Panc1 (cell line): ENCODE measurements at places on chromosomes 13 and 19.

GRCh38 chr19:46241626-46242025 is 12.1 kb downstream of the IGFL1 start:
- no peaks in the 10 kb centered on the region for H3K4me1 ChIP-seq
- H3K27me3 ChIP-seq: peaks cover 11% of the 10 kb centered on the region
- no peak for DNase-seq

DNA sequence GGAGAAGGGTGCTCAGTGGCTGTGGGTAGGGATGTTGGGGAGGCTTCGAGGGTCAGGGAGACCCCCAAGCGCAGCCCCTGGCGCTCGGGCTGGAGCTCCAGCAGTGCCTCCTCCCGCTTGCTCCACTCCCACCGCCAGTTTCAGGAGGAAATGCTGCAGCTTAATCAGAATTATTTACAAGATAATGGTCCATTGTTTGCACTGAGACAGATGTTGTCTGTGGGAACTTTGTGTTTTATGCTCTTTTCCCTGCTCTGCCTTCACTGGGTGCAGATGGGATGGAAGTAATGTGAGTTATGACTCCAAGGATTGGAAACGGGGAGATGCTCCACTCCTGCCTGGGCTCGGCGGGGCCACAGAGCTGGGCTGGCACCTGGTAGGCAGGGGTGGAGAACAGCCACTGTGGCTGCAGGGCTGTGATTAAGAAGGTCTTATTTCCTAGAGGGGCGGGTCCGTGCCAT is 192.4 kb downstream of the ZNF536 start:
- H3K27me3 ChIP-seq: peaks cover 10% of the 10 kb centered on the region; the same call in 1 of the 2 replicates
- H3K36me3 ChIP-seq: no peaks in the 10 kb centered on the region; the same call in 1 of the 2 replicates
- no peak for DNase-seq
- H3K4me3 ChIP-seq: no peak overlapping the region
- H3K27ac ChIP-seq: no peak overlapping the region

DNA sequence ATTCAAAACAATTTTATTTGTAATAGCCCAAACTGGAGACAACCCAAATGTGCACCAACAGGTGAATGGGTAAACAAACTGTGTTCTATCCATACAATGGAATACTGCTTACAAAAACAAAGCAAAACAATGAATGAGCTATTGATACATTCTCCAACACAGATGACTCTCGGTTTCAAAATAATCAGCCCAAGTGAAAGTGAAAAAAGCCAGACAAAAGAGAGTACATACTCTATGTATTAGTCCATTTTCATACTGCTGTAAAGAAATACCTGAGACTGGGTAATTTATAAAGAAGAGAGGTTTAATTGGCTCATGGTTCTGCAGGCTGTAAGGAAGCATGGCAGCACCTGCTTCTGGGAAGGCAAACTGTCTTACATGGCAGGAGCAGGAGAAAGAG is 65.2 kb upstream of the LRCH1 start:
- no peak overlapping the region for H3K4me3 ChIP-seq
- H3K36me3 ChIP-seq: no peaks in the 10 kb centered on the region
- H3K4me1 ChIP-seq: no peaks in the 10 kb centered on the region

GRCh38 chr19:47700934-47701716 is 12.1 kb upstream of the EHD2 start:
- H3K36me3 ChIP-seq: no peaks in the 10 kb centered on the region
- H3K4me1 ChIP-seq: no peaks in the 10 kb centered on the region
- no peak overlapping the region for H3K4me3 ChIP-seq

DNA sequence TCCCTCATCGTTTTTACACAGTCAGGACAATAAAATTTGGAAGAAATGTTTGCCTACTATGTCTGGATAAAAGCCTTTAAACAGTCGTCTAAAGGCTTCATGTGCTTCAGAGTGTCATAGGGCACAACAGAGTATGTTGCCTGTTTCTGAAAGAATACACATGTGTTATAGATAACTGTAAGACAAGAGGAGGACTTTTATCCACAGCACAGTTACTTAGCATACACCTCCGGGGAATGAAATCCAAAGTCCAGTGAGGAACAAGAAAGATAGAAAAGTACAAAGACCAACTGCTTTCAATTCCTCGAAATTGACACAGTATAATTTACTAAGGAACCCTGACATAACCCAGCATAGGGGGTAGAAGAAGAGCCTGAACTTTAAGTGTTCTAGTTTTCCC is 835.6 kb downstream of the PCDH17 start:
- no peaks in the 10 kb centered on the region for H3K4me1 ChIP-seq
- DNase-seq: no peak
- H3K27me3 ChIP-seq: no peaks in the 10 kb centered on the region
- no peaks in the 10 kb centered on the region for H3K36me3 ChIP-seq

GRCh38 chr19:45113628-45114027 is 20.6 kb downstream of the PPP1R37 start:
- peaks cover 4% of the 10 kb centered on the region; the same call in 1 of the 2 replicates for H3K4me1 ChIP-seq
- no peak overlapping the region for H3K4me3 ChIP-seq
- no peak for DNase-seq
- no peaks in the 10 kb centered on the region for H3K36me3 ChIP-seq
- no peak overlapping the region for H3K27ac ChIP-seq
- H3K27me3 ChIP-seq: no peaks in the 10 kb centered on the region

GRCh38 chr19:55486971-55487923 is 989 bp upstream of the SSC5D start:
- H3K27ac ChIP-seq: peak overlapping the region; percentile 94
- peaks cover 3% of the 10 kb centered on the region; the same call in 1 of the 2 replicates for H3K36me3 ChIP-seq
- no peak for DNase-seq
- H3K4me1 ChIP-seq: peaks cover 67% of the 10 kb centered on the region
- H3K27me3 ChIP-seq: no peaks in the 10 kb centered on the region

DNA sequence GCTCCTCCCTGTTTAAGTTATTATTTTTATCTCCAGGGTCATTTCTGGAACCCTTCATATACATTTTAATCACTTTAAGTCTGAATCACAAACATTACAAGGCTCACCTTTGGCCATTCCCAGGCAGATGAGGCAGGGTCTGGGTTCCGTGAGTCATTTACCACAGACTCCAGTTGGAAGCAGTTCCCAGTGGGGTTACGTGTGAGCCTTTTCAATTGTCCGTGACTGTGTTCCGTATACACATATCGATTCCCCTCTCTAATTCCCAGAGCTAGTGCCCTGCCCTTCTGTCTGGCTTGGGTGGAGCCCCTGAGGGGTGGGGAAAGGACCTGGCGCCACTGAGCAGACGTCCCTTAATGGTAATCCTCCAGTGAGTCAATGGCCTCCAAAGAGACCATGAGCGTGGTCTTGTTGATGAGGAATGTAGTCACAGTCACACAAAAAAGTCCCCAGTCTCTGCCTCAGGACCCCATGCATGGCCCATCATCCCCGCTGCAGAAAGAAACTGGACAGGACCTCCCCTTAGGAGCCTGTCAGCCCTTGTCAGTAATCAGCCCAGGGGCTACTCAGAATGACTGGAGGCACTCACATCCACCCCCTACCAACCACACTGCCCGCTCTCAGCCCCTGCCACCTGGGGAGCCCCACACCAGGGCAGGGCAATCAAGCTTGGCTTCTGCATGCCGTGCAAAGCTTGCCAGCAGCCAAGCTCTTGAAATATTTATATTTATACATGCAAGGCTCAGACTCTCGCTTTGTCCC is 144.4 kb downstream of the ZIC5 start:
- no peak for DNase-seq

DNA sequence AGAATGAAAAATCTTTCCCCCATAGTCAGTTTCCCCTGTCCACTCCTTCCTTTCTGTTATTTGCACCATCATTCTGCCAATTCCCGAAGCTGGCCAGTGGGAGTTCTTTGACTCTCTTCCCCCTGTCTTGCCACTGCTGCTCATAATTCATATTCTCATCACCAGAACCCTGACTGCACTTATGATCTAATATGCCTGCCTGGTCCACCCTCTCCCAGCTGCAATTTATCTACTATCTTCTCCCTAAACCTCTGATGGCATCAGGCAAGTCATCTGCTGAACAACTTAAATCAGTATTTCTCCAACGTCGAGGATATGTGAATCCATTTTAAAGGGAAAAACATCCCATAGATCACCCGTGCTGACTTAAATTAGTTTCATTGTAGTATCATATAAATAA is 458.0 kb upstream of the GPC6 start:
- no peak overlapping the region for H3K27ac ChIP-seq
- H3K4me1 ChIP-seq: no peaks in the 10 kb centered on the region
- no peak for DNase-seq
- H3K27me3 ChIP-seq: no peaks in the 10 kb centered on the region

- H3K4me1 ChIP-seq: no peaks in the 10 kb centered on the region; the same call in 1 of the 2 replicates
- no peaks in the 10 kb centered on the region for H3K36me3 ChIP-seq
- no peak for DNase-seq
Observed at GRCh38 chr13:98273824-98274742, 97.0 kb upstream of the RNF113B start.

DNA sequence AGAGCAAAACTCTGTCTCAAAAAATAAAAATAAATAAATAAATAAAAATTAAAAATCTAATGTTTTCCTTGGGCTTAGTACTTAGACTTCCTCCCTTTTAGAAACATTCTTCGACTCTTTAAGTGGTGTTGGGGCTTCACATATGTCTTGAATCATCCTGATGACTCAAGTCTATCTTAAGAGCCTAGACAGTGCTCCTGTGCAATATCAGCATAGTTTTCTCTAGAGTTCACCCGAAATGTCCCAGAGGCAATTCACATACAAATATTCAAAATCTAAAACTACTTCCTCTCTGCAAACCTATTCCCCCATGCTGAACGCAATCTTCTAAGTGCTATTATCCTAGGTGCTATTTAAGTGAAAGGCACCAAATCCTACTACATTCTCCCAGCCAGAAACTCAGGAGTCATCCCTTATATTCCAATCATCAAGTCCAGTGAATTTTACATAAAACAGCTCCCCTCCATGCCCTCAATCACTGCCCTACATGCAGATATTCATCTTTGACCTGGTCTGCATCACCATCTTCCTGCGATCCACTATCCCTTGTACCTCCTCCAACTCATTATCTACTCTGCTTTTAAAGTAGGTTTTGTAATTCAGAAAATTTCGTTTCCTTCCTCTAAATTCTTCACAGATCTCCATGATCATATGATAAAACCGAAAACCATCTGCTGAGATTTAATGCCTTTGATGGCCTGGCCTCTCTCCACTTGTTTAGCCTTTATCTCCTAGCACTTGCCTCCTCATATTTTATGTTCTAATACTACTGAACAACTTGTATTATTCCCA is 102.7 kb downstream of the ELF1 start:
- H3K27ac ChIP-seq: no peak overlapping the region
- no peaks in the 10 kb centered on the region for H3K36me3 ChIP-seq
- H3K27me3 ChIP-seq: no peaks in the 10 kb centered on the region
- no peak for DNase-seq

GRCh38 chr13:100941377-100942368 is 267.1 kb upstream of the TMTC4 start:
- no peaks in the 10 kb centered on the region for H3K36me3 ChIP-seq
- no peaks in the 10 kb centered on the region for H3K27me3 ChIP-seq
- no peak overlapping the region for H3K27ac ChIP-seq
- H3K4me1 ChIP-seq: no peaks in the 10 kb centered on the region
- H3K4me3 ChIP-seq: no peak overlapping the region

- H3K27ac ChIP-seq: no peak overlapping the region
- no peaks in the 10 kb centered on the region for H3K36me3 ChIP-seq
- H3K4me3 ChIP-seq: no peak overlapping the region
- DNase-seq: no peak
Observed at GRCh38 chr19:19485161-19485997, 30.0 kb downstream of the TSSK6 start.

- peak overlapping the region; percentile 59 for H3K27ac ChIP-seq
- H3K4me3 ChIP-seq: peak overlapping the region; percentile 38
- peaks cover 5% of the 10 kb centered on the region; the same call in 1 of the 2 replicates for H3K4me1 ChIP-seq
- H3K36me3 ChIP-seq: no peaks in the 10 kb centered on the region
Observed at GRCh38 chr13:66994097-66994496, 236.0 kb downstream of the PCDH9 start.

GRCh38 chr13:21894091-21894490 is 223.2 kb downstream of the FGF9 start:
- no peaks in the 10 kb centered on the region for H3K27me3 ChIP-seq
- no peak for DNase-seq
- H3K36me3 ChIP-seq: no peaks in the 10 kb centered on the region
- H3K4me3 ChIP-seq: no peak overlapping the region

DNA sequence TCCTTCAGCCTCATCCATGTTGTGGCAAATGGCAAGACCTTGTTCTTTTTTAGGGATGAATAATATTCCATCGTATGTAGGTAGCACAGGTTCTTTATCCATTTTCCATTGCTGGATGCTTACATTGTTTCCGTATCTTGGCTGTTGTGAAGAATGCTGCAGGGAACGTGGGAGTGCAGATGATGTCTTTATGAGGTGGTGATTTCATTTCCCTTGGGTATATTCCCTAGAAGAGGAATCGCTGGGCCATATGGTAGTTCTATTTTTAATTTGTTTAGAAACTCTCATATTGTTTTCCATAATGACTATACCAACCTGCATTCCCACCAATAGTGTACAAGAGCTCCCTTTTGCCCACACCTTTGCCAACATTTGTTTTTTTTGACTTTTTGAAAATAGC is 186.3 kb upstream of the TMTC4 start:
- H3K27me3 ChIP-seq: no peaks in the 10 kb centered on the region; the same call in 1 of the 2 replicates
- DNase-seq: no peak
- H3K36me3 ChIP-seq: no peaks in the 10 kb centered on the region
- no peak overlapping the region for H3K4me3 ChIP-seq
- H3K27ac ChIP-seq: no peak overlapping the region

DNA sequence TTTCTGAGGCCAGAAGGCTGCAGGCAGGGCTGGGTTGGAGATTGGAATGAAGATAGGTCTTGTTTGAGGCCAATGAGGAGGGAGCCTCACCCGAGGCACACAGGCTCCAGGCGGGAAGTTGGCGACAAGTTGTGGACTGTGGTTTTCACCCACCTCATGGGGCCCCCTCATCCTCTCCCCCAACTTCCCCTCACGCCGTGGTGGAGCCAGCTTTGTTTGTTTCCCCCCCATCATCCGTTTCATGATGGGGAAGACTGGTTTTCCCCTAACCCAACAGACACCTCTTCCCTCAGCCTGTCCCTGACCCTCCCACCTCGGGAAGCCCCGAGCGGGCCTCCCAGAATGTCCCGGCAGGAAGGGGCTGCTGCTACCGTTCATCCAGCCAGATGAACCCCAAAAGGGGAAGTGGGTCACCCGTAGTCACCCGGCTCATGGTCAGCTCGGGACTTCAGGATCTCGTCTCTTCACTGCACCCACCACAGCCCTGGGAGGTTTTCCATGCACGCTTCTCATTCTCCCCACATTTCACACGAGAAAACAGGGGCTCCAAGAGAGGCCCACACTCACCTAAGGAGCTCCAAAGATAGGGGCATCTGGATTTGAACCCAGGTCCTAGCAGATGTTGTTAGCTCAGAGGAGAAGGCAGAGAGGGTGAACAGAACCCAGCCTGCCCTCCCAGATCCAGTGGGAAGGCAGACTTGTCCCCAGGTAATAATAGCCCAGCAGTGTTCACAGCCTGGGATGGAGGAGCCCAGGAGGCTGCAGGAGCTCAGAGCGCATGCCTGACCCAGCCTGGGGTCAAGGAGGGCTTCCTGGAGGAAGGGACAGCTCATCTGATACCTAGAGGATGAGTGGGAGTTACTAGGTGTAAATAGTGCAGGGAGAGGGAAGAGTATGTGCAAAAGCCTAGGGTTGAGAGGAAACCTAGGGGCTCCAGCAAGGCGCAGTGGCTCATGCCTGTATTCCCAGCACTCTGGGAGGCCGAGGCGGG is 23.5 kb downstream of the CEACAM16 start:
- H3K4me1 ChIP-seq: peaks cover 54% of the 10 kb centered on the region
- H3K27ac ChIP-seq: peak overlapping the region; percentile 77
- no peak for DNase-seq

GRCh38 chr13:52158629-52159158 is 703 bp downstream of the NEK3 start:
- H3K27me3 ChIP-seq: no peaks in the 10 kb centered on the region
- no peak for DNase-seq
- H3K27ac ChIP-seq: peak overlapping the region; percentile 87
- H3K36me3 ChIP-seq: no peaks in the 10 kb centered on the region; the same call in 1 of the 2 replicates
- H3K4me1 ChIP-seq: peaks cover 3% of the 10 kb centered on the region
